CD4-positive, alpha-beta T cell (primary cell): ENCODE measurements at places on chromosomes 6 and 20. TPM values are rescaled to one million over a fixed set of nuclear protein-coding genes. Genes with fewer than 3 reads are reported as not detected.

The LINC00237 gene
- not detected for total RNA-seq

The IL17F gene
- not detected for total RNA-seq

- no peak for DNase-seq
Observed at GRCh38 chr6:6210994-6211393, 109.5 kb downstream of the F13A1 start.

GRCh38 chr20:40307997-40308396 lies 381.0 kb downstream of the MAFB start:
- no peak for DNase-seq

- no peak for DNase-seq
Observed at GRCh38 chr6:73421534-73421933, 26.9 kb downstream of the DDX43 start.

DNA sequence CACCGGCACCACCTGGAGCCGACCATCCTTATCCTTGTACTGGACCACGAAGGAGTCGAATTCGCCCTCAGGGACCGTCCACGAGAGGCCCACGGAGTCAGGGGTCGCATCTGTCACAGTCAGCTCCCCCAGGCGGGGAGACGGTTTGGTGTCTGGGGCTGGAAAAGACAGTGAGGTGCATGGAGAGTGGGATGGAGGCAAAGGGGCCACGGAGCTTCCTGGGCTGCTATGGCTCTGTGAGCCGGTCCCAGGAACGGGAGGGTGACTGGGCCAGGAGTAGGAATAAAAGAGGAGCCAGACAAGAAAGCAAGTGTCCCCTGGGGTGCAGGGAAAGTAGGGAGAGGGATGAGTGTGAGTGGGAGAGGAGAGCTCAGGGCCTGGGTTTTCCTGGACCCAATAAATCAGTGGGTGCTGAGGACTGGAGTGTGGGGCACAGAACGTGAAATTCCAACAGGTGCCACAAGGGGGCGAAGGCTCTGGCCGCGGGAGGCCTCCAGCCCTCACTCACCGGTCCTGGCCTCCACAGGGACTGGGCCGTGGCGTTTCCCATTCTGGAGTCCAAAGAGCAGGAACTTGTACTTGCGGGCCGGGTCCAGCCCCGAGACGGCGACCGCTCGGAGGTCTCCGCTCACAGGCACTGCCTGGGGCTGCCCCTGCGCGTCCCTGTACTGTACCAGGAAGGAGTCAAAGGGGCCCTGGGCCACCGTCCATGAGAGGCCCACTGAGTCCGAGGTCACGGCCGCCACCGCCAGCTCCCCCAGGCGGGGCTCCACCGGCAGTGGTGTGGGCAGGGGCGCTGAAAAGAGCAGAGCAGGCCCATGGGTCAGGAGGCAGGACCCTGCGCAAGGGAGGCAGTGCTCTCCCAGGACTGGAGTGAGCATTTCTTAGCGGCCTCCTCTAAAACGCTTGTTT lies 9.9 kb downstream of the CYP21A2 start:
- peak; percentile 77 for DNase-seq

DNA sequence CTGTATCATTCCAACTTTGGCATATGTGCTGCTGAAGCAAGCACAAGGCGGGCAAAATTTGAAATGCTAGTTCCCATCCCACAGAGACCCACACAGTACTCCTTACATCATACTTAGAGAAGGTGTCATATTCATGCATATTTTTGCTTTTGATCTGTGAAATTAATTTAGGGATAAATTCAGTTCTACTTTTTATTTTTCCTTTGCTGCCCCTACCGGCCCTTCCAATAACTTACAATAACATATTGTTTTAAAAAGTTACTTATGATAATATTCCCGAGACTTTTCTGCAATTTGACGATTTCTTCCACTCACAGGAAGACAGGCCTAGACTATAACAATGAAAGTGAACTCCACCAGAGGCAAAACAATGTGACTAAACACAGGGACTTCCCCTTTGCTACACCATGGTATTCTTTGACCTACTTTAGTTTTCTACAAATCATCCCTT lies 35.0 kb downstream of the SESN1 start:
- no peak for DNase-seq

DNA sequence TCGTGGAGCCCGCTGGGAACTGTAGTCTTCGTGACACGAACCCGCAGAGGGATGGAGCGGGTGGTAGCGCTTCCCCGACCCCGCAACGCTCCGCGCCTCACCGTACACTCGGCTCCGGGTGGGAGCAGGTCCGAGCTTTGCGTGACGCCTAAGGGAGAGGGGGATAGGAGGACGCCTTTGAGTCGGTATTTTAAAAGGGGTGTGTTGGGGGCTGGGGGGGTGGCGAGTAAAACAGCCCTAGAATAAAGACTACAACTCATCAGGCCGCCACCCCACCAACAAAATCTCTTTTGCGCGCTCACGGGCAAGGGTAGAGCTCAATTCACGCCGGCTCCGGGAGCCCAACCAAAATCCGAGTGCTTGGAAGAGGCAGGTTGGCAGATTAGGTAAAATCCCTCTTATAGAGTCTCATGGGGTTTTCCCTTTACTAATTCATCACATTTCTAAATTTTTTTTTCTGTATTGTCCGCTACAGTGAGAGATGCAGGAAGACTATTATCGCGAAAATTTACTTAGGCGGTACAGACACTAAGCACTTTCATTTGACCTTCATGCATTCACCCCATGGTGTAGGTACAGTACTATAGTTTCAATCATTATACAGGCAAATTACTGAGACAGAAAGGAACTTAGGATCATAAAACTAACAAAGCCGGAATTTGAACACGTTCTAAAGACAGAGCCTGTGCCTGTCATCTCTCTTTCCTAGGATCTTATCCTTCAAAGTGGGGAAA lies 706 bp upstream of the SNX14 start:
- DNase-seq = no peak
